Germinal center (tissue), 1 donor: ENCODE measurements at places on chromosomes 7 and 10.

DNA sequence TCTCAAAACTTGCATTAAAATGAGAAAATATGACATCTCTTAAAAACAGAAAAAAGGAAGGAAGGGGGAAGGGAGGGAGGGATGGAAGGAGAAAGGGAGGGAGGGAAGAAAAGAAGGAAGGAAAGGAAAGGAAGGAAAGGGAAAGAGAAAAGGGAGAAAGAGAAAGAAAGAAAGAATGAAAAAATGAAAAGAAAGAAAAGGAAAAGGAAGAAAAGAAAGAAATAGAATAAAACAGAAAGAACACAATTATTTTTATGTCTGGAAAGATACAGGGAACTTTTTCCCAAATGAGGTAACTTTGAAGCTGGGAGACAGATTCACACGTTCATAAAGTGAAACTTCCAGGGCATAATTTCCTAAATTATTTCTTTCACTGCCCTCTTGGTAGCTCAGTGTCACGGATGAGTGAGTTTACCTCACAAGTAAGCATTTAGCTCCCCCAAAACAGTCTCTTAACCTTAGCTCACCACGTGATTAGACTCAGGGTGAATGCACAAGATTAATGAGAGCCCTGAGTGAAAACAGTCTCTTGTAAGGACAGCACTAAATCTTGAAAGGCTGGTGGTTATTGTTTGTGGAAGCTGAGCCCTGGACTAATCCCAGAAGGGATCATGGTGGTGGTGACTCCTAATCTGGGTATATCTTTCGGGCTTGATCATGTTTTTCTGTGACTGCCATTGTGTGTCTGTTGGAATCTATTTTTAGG is 74.1 kb upstream of the HDAC9 start:
- DNase-seq = no peak

GRCh38 chr10:60739558-60739957 is 38.7 kb upstream of the CDK1 start:
- no peak for DNase-seq

DNA sequence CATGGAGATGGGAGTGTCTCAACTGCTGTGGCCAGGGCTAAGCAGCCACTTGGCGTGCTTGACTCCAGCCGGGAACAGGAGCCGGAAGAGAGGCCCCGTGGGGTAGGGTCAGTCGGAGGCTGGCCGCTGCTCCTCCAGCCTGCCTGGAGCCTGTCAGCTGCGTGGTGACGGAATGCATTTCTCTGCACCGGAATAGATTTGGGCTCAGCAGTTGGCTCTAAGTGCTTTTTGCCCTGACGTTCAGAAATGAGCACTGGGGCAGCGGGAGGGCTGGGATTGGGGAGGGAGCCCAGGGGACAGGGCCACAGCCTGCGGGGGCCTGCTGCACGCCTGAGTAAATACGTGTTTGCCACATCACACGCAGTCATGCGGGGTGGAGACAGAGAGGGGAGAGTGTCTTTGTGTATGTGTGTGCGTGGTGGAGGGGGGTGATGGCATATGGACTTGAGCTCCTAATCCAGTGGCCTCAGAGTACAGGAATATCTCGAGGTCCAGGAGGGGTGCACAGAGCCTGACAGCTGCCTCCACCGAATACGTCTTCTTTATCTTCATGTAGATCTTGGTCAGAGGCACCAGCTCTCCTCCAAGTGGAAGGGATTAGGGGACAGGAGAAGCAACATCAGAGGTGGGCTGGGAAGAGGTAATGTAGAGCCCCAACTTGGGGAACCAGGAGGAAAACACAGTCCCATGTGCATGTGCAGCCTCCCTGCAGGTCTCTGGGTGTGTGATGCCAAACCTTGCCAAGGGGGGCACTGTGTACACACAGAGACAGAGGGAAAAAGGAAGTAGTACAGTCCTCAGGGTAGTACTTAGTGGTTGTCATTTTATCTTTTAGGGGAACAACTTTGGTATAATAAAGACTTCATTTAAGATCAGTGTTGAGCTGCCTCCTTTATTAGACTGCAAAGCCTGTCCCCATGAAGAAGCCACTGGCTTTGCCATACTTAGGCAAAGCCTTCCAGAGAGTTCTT is 151.4 kb downstream of the CDH23 start:
- no peak for DNase-seq

DNA sequence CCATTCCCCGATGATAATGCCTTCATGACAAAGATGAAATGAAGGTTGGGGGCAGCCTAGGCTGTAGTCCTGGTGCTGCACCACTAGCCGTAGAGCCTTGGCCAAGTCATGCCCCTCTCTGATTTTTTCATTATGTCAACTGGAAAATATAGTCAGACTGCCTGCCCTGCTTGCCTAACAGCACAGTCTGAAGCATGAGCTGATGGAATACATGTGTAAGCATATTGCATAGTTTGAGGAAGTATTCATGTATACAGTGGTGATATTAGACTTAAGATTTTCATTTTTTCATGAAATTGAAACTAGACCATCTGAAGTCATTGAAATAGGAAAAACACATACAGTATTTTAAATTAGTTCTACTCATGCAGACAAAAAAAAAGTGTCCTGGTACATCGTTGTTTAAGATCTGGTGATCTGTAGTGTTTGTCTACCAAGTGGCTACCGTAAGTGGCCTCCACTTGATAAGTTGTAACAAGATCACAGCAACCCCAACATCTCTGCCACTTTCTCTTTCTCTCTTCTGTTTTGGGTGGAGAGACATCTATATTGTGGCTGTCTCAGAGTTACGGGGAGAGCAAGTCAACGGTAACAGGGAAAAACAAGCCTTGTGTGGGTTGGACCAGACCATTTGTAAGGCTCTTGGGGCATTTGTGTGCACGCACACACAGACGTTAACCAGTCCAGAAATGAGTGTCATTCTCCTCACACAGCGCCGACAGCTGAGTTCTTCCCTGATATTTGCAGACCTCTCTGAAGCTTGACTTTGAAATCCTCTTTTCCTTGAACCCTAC is 716.6 kb upstream of the GALNT17 start:
- no peak for DNase-seq

DNA sequence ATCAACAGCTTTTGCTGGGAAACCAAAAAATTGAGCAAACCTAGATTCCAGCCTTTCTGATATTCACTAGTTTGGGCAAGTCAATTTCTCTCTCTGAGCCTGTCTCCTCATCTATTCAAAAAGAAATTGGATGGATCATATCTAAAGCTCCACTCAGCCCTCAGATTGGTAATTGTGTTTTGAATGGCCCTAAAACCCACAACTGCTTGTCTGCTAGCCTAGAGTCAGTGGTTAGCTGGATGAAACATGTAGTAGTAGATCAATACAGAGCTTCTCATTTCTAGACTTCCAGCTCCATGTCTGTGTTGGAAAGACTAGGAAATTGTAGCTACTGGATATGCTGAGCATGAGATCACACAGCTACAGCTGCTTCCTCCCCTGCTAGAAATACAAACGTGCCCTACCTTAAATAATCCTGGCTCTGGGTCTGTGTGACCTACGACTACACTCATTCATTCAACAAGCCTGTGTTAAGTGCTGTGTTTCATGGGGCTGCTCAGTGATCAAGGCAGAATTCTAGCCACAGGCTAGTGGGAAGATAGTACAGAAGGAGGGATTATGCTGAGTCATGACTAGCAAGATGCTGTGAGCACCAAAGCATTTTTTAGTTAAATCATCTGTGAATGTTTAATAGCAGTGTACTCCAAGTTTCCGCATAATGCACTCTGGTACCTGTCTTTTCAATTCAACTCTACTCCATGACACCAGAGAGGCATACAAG is 15.7 kb downstream of the DNTT start:
- DNase-seq = no peak

DNA sequence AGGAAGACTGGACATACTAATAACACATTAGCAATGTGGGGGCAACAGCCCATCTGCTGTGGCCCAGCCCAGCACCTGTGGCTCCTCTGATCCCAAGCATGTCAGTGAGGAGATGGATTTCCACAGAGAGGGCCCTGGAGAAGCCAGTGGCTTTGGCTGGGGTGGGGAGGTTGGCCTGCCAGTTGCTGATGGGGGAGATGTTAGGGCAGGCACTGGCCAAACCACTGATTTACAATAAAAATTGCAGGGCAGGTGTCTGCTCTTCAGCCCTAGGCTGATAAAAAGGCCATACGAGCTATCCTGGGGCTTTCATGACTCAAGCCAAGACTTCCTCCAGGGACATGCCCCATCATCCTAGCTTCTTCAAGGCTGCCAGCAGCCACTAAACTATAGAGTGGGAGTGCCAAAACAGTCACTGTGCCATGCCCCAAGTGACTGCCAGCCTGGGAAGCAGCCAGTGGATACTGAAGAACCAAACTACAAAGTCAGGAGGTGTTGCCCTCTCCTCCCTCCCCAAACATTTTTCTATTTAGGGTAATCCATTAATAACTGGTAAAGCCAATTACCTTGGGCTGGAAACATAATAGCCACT is 37.8 kb downstream of the DPCD start:
- DNase-seq = no peak
